ENCODE measurements at places on chromosomes 2 and 18. TPM values are rescaled to one million over a fixed set of nuclear protein-coding genes. Genes with fewer than 3 reads are reported as not detected.

DNA sequence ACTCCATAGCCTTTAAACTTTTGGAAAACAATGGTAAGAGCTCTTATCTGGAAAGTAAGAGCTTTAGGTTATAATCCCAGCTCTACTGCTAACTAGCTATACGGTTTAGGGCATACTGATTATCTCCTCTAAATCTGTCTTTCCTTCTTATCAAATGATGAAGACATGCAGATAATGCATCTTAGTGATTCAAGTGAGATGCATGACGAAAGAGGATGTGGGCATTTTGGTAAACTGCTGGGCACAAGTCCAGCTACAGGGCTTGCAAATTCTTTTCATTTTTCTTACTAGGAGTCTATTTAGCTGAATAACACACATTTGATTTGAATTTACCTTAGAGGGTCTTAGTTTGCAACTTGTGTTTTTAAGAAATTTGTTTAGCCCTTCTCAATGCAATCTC lies 1604.8 kb upstream of the ZEB2 start:
- no peak for DNase-seq

DNA sequence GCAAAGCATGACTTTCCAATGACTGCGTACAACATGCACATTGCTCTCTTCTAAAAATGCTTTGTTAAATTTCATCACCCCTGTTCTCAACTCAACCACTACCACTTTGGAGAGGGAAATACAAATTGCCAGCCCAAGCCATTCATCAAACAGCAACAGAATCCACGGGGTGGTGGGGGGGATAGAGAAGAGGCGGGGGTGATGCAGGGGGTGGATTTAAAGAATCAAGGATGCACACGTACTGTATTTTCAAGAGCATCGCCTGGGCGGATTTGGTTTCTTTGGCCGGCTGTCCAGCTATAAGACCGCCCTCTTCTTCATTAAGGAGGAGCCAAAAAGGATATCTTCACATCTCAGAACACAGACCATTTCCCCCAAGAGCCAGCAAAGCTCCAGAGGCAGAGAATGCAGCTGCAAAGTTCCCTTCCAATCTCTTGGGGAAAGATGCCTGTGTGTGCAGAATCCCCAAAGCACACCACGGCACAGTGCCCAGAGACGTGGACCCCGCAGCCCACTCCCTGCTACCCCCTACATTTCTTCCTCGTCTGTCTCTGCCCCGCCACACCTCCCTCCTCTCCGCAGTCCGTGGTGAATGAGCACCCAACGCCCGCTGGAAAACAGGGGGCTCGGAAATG lies 977 bp downstream of the SLC8A1 start:
- peak; percentile 56 for DNase-seq

The LOXL3 gene
- 9.5 TPM for total RNA-seq

The RIT2 gene
- not detected for total RNA-seq

The DTYMK gene
- total RNA-seq: 7.2 TPM

The SERPINB10 gene
- not detected for total RNA-seq

DNA sequence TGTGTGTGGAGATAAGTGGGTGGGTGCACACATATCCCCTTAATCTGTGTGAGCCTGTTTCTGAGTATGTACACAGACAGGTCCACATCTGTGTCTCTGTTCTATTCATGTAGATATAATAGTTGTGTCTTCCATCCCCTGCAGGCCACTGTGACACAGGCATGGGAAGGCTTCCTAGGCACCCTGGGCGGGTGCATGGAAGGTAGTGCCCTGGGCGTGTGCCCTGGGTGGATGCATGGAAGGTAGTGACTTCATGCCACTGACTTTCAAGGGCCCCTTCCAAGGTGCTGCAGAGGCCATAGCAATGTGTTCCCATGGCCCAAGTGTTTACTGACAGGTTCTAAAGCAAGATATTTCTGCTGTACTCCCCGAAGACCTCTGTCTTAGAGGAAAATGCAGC lies 462.5 kb upstream of the HS6ST1 start:
- DNase-seq: no peak

GRCh38 chr2:58466804-58467203 lies 225.7 kb upstream of the FANCL start:
- no peak for DNase-seq

DNA sequence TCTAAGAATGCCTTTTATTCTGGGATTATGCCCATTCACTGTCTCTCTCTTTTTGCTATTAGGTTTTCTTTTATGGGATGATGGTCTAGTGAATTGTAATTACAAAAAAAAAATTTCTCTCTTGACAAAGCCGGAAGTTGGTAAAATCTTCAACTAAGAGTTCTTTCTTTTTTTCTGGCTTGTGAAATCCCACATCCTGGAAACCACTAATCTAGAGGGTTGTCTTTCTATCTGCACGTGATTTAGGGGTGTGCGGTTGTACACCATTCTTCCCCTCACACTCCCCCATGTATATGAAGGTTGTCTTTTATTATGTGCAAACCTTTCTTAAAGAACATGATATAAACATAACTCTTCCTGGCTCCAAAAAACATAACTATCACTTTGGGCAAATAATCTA lies 52.0 kb downstream of the GATA6 start:
- DNase-seq: no peak

DNA sequence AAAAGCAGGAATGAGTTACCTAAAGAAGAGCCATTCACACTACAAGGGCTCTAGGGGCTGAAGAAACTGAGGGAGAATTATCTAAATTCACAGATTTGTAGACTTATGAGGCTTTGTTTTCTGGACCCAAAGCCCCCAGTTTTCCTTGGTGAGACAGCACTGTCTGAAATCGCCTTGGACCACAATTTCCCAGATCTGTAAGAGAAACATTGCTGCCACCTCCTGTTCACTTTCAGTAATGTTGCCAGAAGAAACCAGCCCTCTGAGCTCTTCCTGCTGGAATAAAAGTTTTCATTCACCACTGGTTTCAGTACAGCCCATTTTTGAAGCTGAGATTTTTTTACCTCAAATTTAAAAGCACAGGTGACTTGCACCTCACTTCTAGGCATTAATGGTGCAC lies 169.2 kb downstream of the CDH20 start:
- peak; percentile 22 for DNase-seq

DNA sequence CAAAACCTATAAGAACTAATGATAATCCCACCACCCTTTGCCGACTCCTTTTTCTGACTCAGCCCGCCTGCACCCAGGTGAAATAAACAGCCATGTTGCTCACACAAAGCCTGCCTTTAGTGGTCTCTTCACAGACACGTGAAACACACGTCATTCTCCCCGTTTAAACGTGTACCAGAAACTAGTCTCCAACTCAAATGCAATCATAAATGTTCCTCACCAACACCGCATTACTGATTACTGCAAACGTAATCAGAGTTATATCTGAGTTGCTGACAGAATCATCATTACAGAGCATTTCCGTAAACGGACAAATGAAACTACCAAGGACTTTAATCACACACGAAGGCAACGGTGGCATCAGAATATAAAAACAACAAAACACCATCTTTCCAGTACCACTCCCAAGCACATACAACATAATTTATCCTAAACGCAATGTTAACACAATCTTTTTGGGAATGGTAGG lies 1.9 kb downstream of the CLK1 start:
- DNase-seq: no peak

- DNase-seq: no peak
These were observed 144.7 kb downstream of the GREB1L start for GRCh38 chr18:21386523-21387240.

- DNase-seq: no peak
These were observed 6.1 kb downstream of the STK11IP start for GRCh38 chr2:219603771-219604170.

DNA sequence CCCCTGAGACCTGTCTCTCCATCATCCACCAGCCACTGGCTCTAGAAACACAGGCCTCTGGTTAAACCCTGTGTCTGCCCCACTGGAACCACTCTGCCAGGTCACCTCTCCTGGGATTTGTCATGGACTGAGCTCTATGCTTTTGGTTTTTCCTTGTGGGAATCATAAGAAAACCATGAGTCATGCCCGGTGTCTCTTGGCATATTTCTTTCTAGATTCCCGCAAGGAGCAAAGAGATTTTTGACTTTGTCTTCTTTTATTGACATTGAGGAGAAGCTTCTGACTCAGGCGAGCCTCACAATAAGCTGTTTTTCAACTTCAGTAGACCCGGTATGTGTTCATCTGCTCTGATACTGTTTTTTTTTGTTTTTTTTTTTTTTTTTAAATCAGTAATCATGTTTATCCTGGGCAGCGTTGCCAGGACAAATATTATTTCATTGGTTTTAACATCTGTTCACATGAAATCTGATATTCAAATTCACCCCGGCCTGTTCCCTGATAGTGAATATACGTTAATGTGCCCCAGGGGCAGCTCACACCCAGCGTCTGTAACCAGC lies 207.1 kb downstream of the ACKR3 start:
- DNase-seq: no peak

DNA sequence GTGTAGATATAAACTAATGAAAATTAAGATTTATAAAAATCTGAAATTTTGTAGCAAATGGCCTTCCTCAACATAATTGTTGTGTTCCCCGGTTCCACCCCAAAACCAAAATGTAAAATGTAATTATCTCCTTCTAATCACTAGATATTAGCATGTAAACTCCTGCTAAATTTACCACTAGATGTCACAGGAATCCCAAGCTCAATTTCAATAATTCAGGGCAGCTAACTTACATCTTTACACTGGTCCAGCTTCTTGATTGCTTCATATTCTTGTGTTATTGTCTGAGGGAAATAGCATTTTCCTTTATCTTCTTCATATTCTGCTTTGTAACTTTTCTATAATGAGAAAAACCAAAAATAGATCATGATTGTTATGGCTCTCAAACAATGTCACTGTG lies 42.6 kb downstream of the NEB start:
- DNase-seq: no peak

- no peak for DNase-seq
These were observed 1.1 kb downstream of the COPS9 start for GRCh38 chr2:240134956-240135520.

The SPP2 gene
- not detected for total RNA-seq

DNA sequence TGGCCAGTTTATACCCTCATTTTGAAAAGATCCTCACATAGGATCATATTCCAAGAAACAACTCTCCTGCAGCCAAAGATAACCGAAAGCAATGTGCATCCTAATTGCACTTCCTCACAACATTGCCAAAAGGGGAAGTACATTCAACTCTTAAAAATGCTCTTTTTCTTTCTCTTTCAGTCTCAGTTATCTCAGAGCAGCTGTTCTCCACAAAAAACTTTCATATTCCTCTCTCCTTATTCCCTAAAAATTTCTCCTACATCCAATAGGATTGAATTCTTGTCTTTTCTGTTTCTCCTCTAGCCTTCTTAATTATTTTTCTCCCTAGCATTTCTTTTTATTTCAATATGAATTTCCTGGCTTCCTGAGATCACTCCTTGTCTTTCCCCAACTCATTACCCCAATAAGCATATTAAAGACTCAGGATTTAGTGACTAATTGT lies 7.4 kb upstream of the VRK2 start:
- DNase-seq: no peak

- DNase-seq: no peak
These were observed 988.3 kb upstream of the GYPC start for GRCh38 chr2:125667630-125668029.

GRCh38 chr2:231955758-231956472 lies 5.6 kb upstream of the DIS3L2 start:
- no peak for DNase-seq

DNA sequence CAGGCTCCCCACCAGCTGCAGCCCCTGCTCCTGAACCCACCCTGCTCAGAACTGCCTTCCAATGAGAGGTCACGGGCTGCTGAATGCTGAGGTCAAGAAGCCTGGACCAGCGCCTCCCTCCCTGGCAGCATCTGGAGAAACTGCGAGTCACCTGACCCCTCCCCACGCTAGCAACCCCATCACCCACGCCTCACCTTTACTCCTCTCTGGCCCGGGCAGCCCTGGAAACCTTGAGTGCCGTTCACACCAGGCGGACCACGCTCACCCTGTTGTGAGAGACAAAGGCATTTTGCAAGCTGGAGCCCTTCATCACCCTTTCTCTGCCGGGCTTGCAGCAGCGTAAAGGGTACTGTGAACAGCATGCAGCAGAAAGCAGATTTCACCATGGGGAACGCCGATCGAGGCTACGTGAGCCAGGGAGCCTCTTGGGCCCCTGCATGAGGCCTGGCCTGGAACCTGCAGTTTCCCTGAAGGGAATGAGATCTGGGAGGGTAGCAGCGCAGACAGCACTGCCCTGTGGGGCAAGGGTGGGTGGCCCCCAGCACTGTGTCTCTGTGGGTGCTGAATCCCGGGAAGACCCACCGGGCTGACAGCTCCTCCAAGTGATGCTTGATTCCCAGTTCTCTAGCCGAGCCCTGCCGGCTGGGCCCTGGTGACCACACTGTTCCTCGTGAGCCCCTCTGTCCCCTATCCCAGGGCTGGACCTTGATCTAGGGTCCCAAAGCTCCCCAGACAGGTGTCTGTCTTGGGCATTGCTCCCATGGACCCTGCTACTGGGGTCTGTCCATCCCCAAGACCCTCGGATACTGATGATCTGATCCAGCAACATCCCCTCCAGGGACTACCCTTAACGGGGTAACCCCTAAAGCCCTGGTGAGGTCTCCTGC lies 53.8 kb downstream of the COL6A3 start:
- DNase-seq: no peak

The AQP12B gene
- not detected for total RNA-seq

- no peak for DNase-seq
These were observed 14.9 kb downstream of the CCL20 start for GRCh38 chr2:227828477-227828912.

- no peak for DNase-seq
These were observed 97.2 kb downstream of the MAIP1 start for GRCh38 chr2:200052627-200053026.

The CRYGD gene
- total RNA-seq: not detected

- no peak for DNase-seq
These were observed 50.6 kb downstream of the DNAJC10 start for GRCh38 chr2:182766626-182767025.

DNA sequence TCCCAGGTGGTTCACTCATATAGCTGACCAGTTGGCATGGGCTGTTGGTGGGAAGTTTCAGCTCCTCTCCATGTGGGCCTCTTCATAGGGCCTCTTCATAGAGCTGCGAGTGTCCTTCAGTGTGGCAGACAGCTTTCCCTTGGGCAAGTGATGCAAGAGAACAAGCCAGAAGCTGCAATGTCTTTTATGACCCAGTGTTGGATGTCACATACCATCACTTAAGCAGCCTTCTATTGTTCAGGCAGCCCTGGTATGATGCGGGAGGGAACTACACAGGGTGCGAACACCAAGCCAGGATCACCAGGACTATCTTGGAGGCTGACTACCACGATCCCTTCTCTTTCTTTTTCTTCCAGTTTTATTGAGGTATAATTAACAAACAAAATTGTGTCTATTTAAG lies 126.5 kb upstream of the ITGA6 start:
- no peak for DNase-seq

DNA sequence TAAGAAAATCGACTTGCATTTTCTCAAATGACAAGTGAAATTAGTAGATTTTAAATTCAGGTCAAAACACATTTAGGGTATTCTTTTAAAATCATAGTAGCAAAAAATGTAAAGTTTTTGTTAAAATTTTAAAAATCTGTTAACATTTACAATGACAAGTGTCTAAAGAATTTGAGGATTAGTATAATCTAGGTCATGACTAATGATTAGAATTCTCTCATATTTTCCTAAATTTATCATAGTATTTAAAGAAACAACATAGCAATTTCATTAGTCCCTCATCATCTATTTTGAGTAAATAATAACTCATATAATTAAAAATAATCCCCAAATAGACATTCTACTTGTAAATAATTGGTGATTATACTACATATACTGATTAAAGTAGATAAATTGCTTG lies 23.6 kb downstream of the THUMPD2 start:
- no peak for DNase-seq

All from uterus (tissue), 4 donors.